Effector memory CD8-positive, alpha-beta T cell (primary cell): ENCODE measurements at places on chromosomes 12 and 14.

DNA sequence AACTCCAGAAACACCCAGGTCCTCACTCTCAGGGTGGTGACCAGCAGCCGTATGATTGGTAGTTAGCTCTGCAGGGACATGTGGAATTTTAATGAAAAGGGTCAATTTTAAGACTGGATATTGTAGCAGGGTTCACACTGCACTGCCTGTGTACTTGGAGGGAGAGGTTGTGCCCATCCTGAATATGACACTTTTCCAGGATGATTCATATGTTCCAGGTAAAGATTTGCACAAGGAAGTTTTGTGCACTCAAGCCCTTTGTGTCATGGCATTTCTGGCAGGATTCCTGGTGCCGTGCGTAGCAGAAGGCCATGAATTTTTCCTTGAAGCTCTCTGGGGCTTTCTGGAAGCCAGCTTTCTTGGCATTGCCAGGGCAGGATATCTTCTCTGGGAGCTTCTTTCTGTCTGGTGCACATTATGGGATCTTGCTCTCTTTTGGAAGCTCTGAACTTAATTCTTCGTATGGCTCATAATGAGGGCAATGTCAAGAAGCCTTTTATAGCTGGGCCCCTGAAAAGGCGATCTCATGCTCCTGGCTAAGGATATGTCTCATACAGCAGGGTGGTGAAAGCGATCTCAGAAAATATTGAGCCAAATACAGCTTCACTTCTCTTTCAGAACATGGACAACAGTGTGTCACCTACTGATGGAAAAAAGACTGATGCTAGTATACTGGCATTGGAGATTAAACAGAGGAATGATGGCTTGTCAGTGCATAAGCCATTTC lies 1133.9 kb downstream of the AACS start:
- DNase-seq: no peak

DNA sequence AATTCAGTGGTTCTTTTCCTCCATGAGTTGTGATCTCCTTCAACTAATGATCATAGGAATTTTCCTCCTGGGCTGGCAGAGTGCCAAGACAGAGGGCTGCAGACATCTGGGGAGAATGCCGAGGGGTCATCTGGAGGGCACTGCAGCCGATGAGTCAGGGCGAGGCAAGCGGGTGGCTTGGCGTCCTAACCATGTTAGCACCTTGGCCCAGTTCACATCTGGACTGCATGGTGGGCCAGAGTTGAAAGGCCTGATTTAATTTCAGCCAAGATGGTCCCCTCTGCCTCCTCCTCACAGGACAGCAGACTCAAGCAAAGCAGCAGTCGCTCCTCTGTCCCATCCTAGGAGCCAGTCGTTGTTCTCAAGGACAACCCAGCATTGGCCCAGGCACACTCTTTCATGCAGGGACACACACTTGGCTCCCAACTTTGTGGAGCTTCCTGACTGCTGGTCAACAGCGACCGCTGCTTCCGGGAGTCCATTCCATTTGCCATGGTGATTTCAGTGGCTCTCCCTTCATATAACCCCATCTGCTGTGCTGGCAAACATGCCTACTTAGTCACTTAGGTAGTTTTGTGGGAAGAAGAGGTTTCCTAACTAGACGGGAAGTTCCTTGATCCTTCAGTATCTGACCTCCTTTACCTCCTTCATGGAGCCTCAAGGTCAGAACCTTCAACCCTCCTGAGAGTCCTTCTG lies 161.8 kb downstream of the TTC8 start:
- DNase-seq: no peak

DNA sequence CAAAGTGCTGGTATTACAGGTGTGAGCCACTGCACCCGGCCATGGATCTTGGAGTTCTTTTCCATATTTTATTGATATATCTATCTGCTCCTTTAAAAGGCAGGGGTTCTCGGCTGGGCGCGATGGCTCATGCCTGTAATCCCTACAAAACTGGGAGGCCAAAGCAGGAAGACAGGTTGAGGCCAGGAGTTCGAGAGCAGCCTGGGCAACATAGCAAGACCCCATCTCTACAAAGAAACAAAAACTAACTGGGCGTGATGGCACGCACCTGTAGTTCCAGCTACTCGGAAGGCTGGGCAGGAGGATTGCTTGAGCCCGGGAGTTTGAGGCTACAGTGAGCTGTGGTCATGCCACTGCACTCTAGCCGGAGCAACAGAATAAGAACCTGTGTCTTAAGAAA lies 12.1 kb upstream of the GAPDH start:
- no peak for DNase-seq

- no peak for DNase-seq
These were observed 113.3 kb upstream of the ATP2B1 start for GRCh38 chr12:89821896-89822295.

DNA sequence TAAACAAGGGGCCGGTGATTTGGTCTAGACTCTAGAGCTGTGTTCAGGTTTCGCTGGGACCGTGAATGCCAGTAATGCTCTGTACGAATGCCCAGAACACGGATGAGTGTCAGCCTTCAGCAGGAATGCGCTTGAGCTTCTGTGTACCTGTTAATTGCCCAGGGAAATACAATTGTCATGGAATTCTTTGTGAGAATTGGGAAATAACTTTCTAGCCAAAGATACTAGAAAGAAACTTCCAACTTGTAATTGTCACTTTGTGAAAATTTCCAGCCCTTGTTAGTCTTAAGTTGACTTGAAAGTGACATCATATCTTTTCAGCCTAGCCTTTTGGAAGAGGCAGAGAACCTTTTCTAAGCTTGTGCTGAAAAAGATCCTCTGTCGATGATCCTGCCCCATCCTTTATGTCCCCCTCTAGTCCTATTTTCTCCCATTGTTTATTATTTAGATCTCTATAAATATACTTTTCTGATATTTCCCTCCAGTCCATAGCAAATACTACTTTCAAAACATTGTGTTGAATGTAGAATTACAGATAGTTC lies 2.7 kb downstream of the CHST11 start:
- DNase-seq: no peak
